Gastrocnemius medialis (tissue), 4 donors: ENCODE measurements at places on chromosomes 1 and 21. TPM values are rescaled to one million over a fixed set of nuclear protein-coding genes. Genes with fewer than 3 reads are reported as not detected.

SLC6A17 gene
- 0.03 TPM for total RNA-seq

RAB3B gene
- total RNA-seq: 0.04 TPM

FCRL2 gene
- total RNA-seq: not detected

AMPD1 gene
- 70.8 TPM for total RNA-seq
